ENCODE measurements at places on chromosomes 5 and 9. TPM values are rescaled to one million over a fixed set of nuclear protein-coding genes. Genes with fewer than 3 reads are reported as not detected.

- no peaks in the 10 kb centered on the region for H3K27me3 ChIP-seq
- H3K27ac ChIP-seq = no peak overlapping the region
- DNase-seq = no peak
- H3K36me3 ChIP-seq = no peaks in the 10 kb centered on the region
These were observed 389.1 kb upstream of the ST8SIA4 start for GRCh38 chr5:101292199-101292598.

DNA sequence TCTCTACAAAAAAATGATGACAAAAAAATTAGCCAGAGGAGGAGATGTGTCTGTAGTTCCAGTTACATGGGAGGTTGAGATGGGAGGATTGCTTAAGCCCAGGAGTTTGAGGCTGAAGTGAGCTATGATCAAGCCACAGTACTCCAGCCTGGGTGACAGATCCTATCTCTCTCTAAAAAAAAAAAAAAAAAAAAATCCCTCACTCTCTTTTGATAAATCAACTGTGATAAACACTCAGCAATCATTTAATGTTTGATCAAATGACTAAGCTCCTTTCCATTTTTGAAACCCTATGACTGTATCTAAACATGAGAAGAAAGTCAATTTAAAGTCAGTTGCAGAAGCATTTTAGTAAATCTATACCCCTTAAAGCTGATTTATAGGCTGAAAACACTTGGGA, 112.1 kb upstream of the IL6ST start:
- H3K4me3 ChIP-seq = no peak overlapping the region
- H3K27me3 ChIP-seq = no peaks in the 10 kb centered on the region
- H3K27ac ChIP-seq = no peak overlapping the region
- H3K36me3 ChIP-seq = no peaks in the 10 kb centered on the region

Gene ZNF622
- 24.7 TPM for total RNA-seq

DNA sequence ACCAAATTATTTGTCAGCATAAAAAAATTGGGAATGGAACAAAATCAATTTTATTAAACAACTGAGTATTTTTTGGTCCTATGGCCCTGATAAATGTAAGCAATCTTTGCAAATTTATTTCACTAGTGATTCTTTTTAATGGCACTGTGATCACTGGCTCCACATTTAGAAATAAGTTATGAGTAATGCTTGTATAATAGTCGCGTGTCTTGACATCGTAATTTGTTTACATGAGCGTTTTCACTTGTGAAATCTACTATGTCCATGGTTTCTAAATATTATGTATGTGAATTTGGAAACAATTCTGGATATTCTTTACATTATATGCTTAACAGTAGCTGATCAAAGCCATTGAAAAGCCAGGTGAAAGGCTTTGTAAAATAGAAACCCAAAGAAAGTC, 817.5 kb downstream of the EFNA5 start:
- no peak overlapping the region for H3K27ac ChIP-seq
- H3K4me1 ChIP-seq = no peaks in the 10 kb centered on the region
- no peaks in the 10 kb centered on the region for H3K36me3 ChIP-seq
- no peak overlapping the region for H3K4me3 ChIP-seq
- no peaks in the 10 kb centered on the region for H3K27me3 ChIP-seq
- DNase-seq = no peak

GRCh38 chr9:121246821-121247561, 21.0 kb upstream of the GSN start:
- H3K27ac ChIP-seq = no peak overlapping the region
- no peaks in the 10 kb centered on the region for H3K36me3 ChIP-seq
- H3K27me3 ChIP-seq = no peaks in the 10 kb centered on the region
- DNase-seq = no peak
- no peak overlapping the region for H3K4me3 ChIP-seq

DNA sequence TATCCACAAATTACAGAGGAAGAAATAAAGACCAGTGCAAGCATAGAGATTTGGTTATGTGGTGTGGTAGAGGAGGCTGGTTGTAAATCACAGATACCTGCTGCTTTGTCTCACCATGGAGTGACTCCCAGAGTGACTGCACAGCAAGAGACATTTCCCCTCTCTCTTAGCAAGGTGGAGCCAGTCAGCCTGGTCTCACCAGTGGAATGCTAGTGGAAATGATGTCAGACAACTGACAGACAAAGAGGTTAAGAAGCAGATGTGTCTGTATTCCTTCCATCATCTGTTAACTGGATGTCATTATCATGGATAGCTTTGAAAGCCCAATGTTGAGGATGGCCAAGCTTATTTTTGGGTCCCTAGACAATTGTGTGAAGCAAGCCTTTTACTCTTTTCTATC, 509.4 kb upstream of the SEMA6A start:
- no peak for DNase-seq
- H3K27ac ChIP-seq = no peak overlapping the region
- no peaks in the 10 kb centered on the region for H3K4me1 ChIP-seq
- H3K27me3 ChIP-seq = no peaks in the 10 kb centered on the region
- no peaks in the 10 kb centered on the region for H3K36me3 ChIP-seq

All from tibial nerve (tissue), 4 donors.